ENCODE measurements at places on chromosomes 3 and 15.

- no peak for DNase-seq
Observed at GRCh38 chr15:29656636-29657475, 165.4 kb downstream of the TJP1 start.

DNA sequence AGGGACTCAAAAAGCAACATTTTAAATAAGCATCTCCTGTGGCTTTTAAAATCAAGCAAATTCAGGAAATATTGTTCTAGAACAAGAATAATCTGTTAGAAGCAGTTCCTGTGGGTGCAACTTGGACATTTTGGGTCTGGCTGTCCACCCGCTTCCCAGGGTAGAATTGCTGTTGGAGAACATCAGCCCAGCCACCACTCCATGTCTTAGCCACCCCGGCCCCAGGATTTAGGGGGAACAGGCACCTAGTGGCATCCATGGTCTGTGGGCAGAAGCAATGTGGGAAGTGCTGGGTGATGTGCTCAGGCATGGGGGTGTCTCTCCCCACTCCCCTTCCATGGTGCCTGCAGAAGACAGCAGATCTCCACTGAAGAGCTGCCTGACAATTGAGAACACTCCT, 162.6 kb downstream of the KLF13 start:
- DNase-seq, result no peak

- no peak for DNase-seq
Observed at GRCh38 chr3:182692695-182693094, 100.6 kb upstream of the ATP11B start.

GRCh38 chr3:156317462-156318074, 197.2 kb downstream of the KCNAB1 start:
- no peak for DNase-seq

DNA sequence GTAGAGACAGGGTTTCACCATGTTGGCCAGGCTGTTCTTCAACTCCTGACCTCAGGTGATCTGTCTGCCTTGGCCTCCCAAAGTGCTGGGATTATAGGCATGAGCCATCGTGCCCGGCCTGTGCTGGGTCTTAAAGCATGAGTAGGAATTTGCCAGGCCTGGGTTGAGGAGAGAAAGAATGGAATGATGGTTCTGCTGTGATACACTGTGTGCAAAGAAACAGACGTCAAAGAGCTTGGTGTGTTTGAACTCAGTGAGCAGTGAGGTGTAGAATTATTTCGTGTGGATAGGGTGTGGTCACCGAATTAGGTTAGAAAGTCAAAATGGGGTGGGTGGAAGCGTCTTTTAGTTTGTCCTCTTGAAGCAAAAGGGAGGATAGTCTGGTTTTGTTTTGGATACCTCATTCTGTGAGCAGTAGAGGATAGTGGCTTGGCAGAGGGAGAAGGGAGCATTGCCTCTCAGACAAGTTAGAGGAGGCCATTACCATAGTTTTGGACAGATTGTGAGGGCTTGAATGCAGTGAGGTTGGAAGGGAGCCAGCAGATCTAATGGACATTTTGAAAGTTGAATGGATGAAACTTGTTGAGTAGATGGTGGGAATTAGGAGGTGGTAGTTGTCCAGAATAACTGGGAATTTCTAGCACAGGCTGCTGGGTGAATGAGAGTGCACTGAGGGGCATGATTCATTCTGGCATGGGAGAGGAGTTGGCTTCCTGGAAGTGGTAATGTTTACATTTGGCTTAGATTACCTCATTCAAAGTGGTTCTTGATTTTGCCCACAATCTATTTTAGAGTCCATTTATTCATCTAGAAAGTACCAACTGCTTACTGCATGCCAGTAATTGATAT, 27.2 kb downstream of the AKAP13 start:
- DNase-seq, result no peak

DNA sequence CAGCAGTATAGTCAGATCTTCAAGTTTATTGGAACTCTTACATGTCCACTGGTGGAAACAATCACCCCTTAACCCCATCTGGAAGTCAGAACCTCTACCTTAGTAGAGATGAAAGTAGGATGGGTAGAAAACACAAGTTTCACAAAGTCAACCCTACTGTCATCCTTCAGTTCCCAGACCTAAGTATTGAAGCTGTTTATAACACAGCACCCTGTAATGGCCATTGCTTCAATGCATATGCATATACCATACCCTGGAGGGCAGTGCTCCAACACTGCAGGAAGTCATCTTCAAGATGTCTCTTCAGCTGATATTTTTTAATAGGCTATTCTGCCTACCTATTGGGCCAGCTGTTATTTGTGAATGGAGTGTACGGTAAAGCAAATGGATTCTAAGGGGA, 241.3 kb downstream of the UBE2E2 start:
- DNase-seq, result no peak

GRCh38 chr15:66188464-66188863, 65.1 kb downstream of the MEGF11 start:
- DNase-seq, result no peak

DNA sequence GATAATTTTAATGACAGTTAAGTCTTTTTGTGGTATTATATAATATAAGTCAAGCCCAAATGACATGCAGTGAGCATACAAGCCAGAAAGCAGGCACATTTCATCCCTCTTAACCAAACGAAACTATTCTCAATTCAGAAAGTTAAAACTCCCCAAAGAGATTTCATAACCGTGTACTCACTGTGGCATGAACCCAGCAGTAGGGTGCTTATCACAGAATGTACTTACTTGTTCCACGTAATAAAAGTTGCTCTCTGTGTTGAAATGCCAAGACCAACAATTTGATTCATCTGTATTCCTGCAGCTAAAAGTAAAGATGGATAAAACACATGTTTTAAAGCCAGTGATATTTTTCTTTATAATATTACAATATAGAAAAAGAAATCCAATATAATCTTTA, 12.1 kb downstream of the GK5 start:
- DNase-seq, result no peak

DNA sequence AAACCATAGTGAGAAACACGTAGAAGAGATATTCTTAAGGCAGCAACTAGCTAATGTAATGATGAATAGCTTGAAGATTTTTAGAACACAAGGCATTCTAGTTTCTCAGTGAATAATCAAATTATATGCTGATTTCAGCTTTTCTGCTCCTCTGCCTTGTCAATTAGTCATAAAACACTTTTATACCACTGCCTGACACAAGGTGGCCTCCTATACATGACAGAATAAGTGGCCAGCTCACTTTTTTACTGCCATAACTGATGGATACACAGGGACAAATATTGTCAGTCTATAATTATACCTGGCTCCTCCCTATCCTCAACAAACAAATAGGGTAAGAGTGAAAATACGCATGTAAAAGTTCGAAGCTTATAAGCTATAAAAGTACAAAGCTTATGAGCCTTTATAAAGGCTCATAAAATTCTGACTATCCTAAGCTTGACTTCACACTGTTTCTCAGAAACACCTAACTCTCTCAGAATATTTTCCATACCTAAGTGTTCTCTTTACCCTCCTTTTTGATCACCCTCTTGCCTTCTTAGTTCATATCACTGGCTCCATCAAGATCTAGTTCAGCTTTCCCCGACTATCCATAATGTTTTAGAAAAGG, 81.6 kb downstream of the HERC1 start:
- DNase-seq, result no peak

- no peak for DNase-seq
Observed at GRCh38 chr15:68843425-68844311, 23.0 kb upstream of the ANP32A start.

DNA sequence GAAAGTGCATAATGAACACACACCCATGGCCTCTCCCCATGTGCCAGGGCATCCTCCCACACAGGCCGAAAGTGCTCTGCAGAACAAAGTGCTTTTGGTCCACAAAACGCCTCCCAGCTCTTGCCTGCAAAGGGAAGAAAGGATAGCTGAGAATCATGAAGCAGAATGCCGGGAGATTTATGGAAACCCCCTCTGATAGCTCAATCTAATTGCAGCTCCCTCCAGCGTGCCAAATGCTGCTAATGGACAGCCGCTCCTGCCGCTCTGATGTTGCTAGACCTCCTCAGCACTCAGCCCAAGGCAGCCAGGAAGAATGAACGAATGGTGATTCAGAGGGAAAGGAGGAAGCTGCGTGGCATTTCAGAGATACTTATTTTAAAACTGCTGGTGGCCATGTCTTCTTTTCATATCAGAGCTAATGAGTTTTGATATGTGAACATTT, 145.3 kb downstream of the TJP1 start:
- no peak for DNase-seq

DNA sequence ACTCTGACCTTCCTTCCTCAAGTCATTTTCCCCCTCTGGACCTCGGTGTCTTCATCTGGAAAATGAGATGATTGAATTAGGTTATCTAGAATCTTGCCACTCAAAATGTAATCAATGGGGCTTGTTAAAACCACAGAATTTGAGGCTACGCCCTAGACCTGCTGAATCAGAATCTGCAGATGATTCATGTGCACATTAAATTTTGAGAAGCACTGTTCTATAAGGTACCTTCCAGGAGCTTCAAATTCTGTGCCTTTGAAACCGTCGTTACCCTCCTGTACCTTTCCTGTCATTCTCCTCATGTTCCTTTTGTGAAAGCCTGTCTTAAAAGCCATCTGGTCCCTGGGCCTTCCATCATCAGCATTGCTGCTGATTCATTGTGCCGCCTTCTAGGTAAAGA, 172.4 kb upstream of the TOPAZ1 start:
- no peak for DNase-seq

GRCh38 chr3:40511031-40511718, 5.3 kb downstream of the ZNF620 start:
- no peak for DNase-seq

GRCh38 chr3:151593928-151594327, 133.1 kb upstream of the IGSF10 start:
- DNase-seq, result no peak

- DNase-seq, result no peak
Observed at GRCh38 chr15:67037694-67038093, 27.7 kb upstream of the SMAD3 start.

GRCh38 chr15:88747111-88747510, 56.1 kb upstream of the ACAN start:
- no peak for DNase-seq

GRCh38 chr3:193731656-193732055, 138.6 kb downstream of the OPA1 start:
- no peak for DNase-seq

DNA sequence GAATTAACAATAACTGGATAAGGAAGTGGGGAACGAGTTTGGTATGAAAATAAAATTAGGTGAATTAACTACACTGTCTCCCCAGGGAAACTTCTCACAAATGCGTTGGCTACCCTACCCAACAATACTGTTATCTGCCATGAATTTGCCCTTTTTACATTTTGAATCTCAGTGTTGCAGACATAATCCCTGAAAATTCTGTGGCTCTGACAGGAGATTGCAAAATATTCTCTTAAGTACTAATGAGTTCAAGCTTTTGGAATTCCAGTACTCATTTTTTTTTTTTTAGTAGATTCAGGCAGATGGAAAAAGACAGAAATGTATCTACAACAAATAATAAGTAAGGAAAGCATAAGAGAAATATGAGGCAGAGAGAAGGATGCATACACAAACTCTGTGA, 332.6 kb downstream of the LSAMP start:
- no peak for DNase-seq

DNA sequence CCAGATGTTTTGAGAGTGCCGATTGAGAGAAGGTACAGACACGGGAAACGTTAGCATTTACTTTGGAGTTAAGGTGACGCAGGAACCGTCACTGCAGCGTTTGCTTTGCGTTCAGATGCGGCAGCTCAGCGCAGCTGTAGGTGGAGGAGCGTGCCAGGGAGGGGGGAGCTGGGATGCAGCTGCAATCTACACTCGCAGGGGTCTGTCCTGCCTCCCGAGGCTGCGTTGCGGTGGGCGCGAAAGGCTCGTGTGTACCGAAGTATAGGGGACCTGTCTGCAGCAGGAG, 425 bp upstream of the FYTTD1 start:
- no peak for DNase-seq

GRCh38 chr3:37319784-37320183, 145.4 kb upstream of the LRRFIP2 start:
- DNase-seq, result no peak

DNA sequence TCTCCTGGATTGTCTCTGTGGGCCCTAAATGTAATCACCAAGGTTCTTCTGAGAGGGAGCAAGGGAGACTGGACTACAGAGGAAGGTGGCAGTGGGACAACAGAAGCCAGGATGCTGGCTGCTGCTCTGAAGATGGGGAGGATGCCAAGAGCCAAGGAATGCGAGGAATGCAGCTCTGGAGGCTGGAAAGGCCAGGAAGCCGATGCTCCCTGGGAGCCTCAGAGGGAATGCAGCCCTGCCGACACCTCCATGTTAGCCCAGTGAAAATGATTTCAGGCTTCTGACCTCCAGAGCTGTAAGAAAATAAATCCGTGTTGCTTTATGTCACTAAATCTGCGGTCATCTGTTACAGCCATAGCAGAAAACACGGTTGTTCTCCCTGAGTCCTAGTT, 44.1 kb downstream of the UMPS start:
- no peak for DNase-seq

DNA sequence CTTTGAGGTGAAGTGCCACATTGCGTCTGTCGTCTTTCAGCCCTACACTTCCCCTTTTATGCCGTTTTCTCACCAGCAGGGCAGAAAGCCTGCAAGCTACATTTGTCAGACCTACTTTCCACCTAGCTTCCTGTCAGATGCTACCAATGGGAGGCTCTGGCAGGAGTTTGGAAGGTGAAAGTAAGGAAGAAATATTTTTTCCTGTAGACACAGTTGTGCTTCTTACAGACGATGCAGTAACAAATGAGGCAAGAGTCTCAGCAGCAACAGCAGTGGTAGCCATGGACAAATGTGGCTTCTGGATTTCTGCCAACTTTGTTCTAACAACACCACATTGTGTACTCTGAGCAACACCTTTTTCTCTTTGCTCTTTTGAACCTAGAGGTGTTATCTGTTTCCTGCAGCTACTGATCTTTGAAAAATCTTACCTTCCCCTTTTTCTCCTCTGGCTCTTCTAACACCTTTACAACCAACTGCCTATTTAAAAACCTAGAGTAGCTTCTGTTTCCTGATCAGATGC, 70.6 kb upstream of the STT3B start:
- DNase-seq, result no peak

DNA sequence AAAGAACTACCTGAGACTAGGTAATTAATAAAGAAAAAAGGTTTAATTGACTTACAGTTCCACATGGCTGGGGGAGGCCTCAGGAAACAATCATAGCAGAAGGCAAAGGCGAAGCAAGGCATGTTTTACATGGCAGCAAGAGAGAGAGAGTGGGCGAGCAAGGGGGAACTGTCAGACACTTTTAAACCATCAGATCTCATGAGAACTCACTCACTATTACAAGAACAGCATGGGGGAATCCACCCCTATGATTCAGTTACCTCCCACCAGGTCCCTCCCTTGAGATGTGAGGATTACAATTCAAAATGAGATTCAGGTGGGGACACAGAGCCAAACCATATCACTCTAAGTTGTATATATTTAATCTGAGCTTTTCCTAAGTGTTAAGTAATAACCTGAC, 79.0 kb upstream of the MLF1 start:
- peak; percentile 9 for DNase-seq

All from caudate nucleus (tissue), 63 donors.